ENCODE measurements at places on chromosomes 11 and 22.
A peak's percentile ranks its signal among the peaks of the same experiment; 100 is the strongest.

- DNase-seq = no peak
Measured at GRCh38 chr11:97656356-97656755, 1266.5 kb downstream of the JRKL start.

- no peak for DNase-seq
Measured at GRCh38 chr11:114278342-114279065, 17.7 kb upstream of the NNMT start.

DNA sequence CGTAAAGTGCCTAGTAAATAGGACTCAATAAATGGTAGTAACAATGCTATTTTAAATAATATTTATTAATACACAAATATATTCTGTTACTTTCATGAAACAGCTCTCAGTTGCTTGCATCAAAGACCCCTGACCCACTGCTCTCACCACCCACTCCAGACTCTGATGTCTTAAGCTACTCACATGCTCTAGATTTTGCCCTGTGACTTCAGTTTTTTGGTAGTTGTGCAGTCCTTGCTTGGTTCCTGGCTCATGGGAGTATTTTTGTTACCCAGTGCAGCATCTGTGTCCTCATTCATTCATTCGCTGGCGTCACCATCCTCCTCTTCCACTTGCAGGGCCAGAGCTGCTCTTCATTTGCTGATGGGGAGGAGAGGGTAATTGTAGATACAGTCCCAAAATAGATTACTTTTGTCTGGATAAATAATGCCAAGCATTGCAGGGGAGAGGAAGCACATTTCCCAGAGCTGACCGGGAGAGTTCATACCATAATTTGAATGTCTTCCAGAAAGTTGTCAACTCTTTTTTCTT lies 12.7 kb downstream of the MRPL48 start:
- DNase-seq = no peak

GRCh38 chr11:19460718-19461405 lies 220.1 kb upstream of the E2F8 start:
- no peak for DNase-seq

- peak; percentile 56 for DNase-seq
Measured at GRCh38 chr11:120108154-120108784, 29.6 kb downstream of the TRIM29 start.

- peak; percentile 57 for DNase-seq
Measured at GRCh38 chr11:2137202-2138067, 1.8 kb downstream of the IGF2 start.

DNA sequence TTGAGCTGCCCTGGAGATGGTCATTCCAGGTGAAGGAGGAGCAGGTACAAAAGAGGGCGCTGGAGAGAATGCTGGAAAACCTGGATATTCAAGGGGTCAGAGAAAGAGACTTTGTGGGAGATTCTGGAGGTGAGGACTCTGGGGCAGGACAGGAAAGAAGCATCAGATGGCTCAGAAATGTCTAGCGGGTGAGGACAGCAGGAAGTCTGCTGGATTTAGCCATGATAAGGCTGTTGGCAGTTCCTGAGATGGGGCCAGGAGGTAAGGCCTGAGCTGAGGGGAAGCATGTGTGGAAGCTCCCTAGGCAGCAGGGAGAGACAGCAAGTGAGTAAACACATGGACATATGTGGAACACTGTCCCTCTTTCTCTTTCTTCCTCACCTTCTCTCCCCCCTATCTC lies 1.5 kb downstream of the UPB1 start:
- no peak for DNase-seq

DNA sequence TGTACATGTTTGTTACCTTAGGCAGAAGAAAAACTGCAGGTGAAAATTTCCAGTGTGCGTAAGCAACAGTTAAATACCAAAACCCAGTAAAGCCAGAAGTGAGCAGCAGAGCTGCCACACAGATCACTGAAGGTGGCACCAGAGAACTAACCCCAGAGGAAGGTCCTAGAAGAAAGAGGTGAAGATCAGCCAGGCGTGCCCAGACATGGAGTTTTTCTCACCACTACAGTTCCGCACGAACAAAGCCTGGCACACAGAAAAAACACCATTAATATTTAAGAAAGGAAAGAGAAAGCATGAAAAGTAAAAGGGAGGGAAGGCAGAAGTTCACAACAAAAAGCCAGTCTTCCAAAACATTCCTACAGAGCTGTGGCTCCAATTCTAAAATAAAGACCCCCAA lies 60.7 kb downstream of the STK33 start:
- no peak for DNase-seq

All from skin of body (tissue), 3 donors.